GM23338 (cell line): ENCODE measurements at places on chromosomes 1 and 21. TPM values are rescaled to one million over a fixed set of nuclear protein-coding genes. Genes with fewer than 3 reads are reported as not detected.

RASAL2 gene
- total RNA-seq = 35.4 and 42.2 TPM in 2 replicates

SRGAP2C gene
- 16.0 and 20.4 TPM in 2 replicates for total RNA-seq

- no peak overlapping the region for H3K4me3 ChIP-seq
- H3K4me1 ChIP-seq = peaks cover 64% of the 10 kb centered on the region
- no peak overlapping the region for H3K27ac ChIP-seq
- no peak for DNase-seq
- H3K36me3 ChIP-seq = no peaks in the 10 kb centered on the region
Measured at GRCh38 chr1:64543831-64544230, 73.9 kb downstream of the CACHD1 start.

DNA sequence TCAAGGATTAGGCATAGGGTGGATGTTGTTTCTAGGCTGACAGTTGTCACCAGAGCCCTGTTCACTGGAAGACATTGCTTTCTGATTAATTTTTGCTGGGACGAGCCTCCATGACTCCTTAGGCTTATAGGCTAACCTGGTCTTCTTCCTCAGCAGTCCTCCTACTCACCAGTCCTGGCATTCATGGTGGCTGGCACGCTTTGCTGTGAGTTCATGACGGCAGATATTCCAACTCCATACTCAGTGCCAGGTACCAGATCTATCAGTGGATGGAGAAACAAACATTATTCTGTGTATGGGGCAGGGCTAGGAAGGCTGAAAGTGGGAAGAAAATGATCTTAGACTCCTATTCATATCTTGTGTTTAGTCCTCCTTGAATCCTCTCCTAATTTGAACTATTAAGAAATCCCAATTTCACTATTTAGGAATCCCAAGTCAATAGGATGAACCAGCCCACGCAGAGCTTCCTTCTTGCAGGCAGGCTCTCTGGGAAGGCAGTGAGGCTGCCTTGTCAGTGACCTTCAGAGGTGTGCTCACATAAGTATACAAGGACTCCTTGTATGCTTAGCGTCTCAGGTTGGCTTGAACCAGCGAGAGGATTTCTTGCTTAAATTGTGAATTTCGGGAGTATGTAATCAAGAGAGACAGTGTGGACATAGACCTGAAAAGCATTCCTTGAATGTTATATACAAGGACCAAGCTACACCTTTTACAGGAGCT lies 174.6 kb upstream of the KIAA0040 start:
- no peak overlapping the region for H3K27ac ChIP-seq
- H3K27me3 ChIP-seq = no peaks in the 10 kb centered on the region
- DNase-seq = no peak
- H3K4me1 ChIP-seq = peaks cover 5% of the 10 kb centered on the region; the same call in 1 of the 2 replicates

GRCh38 chr1:193355626-193356025 lies 169.2 kb upstream of the B3GALT2 start:
- no peaks in the 10 kb centered on the region for H3K36me3 ChIP-seq
- no peak for DNase-seq
- H3K4me3 ChIP-seq = no peak overlapping the region
- no peaks in the 10 kb centered on the region for H3K27me3 ChIP-seq
